ENCODE measurements at places on chromosomes 16 and 17.

DNA sequence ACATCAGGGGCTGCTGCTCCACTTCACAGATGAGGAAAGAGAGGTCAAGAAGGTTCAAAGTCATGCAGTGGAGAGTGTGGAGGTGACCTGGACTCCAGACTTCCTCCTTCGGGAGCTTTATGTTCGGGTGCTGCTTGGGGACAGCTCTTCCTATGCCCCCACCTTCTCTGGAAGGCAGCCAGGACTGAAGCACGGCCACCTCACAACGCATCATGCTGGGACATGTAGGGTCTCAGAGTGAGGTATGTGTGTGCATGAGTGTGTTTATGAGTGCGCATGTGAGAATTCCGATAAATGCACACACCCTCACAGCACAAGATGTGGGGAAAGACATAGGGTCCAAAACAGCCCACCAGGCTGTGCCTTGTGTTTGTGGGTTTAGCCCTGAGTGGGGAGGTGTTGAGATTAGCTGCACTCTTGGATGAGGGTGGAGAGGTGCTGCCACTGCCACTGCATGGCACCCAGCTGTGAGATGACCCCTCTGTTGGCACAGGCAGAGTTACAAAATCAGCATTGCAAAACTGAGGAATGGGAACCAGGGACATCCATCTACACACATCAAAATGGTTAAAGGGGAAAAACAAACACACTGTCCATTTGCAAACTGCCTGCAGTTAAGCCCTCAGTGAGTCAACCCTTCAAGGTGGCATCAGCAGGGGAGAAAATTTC, 367.4 kb downstream of the SEC14L1 start:
- no peak for DNase-seq

DNA sequence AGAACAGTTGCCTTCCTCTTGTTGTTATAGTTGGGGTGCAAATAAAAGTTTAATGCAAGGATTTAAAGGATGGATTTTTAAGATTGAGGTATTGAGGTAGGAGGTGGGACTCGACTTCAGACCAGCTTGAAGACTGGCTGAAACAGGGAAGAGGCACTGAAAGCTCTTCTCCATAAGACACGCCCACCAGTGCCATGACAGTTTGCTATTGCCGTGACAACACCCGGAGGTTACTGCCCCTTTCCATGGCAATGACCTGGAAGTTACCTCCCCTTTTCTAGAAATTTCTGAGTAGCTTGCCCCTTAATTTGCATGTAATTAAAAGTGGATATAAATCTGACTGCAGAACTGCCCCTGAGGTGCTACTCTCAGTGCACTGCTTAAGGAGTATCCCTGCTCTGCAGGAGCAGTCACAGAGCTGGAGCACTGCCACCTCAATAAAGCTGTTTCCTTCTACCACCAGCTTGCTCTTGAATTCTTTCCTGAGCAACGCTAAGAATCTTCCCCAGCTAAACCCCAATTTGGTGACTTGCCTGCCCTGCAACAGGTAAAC, 122.6 kb downstream of the SHISA6 start:
- no peak for DNase-seq

- no peak for DNase-seq
These were observed 1.4 kb downstream of the MPG start for GRCh38 chr16:79151-80054.

DNA sequence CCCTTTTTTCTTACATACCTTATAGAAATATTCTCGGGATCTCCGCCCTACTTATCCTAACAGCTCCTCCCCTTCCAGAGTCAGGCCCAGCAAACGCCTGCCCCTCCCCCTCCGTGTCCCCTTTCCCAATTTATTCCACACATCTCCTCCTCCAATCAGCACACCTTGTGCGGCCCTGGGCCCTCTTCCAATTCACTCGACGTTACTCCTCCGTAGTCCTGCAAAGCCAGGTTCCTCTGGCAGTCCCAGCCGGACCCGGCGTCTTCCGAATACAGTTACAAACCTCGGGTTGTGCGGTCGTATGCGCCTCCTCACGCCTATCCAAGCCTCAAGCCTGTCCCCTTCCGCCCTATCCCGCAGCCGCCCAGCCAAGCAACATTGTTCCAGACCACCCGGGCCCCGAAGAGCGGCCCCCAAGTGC, 677 bp downstream of the CBX1 start:
- DNase-seq: peak; percentile 34

GRCh38 chr16:1100084-1100800, 4.2 kb upstream of the C1QTNF8 start:
- no peak for DNase-seq

GRCh38 chr16:83807710-83808572, at the start of gene HSBP1:
Gene HSBP1, plus strand, starts transcription at chr16:83807978. Its CDS starts 99 bp downstream, at chr16:83808077.
- DNase-seq: peak; percentile 97

GRCh38 chr17:77306790-77307478, 166.2 kb downstream of the SEC14L1 start:
- no peak for DNase-seq

DNA sequence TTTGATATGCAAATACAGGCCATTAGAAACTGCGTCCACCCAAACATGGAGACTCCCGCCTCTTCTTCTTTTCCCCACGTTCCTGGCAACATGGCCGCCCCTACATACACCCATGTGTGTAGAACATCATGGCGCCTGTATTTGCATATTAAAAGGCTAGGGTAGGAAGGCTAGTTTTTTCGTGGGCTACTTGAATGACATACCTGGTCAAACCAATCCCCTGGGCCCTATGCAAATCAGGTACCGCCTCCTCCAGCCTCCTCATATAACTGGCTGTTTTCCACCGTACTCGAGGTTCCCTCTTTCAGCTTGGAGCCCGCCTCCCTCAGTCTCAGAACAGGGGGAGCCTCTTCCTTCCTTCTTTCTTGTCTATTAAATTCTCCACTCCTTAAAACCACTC, 840 bp upstream of the CD300LB start:
- DNase-seq: no peak

GRCh38 chr17:77487677-77488530, 347.1 kb downstream of the SEC14L1 start:
- no peak for DNase-seq

DNA sequence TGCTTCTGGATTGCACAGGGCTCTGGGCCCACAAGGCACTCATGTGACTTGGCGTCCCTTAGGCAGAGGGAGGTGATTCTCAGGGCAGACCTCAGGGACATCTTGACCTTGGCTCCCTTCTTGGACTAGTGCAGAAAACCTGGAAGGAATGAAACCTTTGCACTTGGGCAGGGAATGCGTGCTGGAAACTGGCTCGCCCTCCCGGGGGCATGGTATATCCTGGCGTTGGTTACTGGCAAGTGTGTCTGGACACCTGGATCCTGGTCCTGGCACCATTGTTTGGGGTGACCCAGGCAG, 63.5 kb upstream of the LGALS9 start:
- no peak for DNase-seq

- peak; percentile 82 for DNase-seq
These were observed 2.9 kb upstream of the SCIMP start for GRCh38 chr17:5237541-5238016.

DNA sequence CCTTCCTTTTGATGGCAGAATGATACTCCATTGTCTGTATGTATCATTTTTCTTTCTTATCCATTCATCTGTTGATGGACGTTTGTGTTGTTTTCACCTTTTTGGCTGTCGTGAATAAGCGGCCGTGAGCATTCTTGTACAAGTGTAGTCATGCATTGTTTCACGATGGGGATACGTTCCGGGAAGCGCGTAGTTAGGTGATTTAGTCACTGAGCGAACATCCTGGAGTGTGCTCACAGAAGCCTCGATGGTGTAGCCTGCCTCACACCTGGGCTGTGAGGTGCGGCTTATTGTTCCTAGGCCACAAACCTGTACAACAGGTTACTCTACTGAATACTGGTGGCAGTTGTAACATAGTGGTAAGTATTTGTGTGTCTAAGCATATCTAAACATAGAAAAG, 136.5 kb downstream of the CMIP start:
- DNase-seq: no peak

- no peak for DNase-seq
These were observed 302.3 kb downstream of the SLC39A11 start for GRCh38 chr17:72790190-72790589.

DNA sequence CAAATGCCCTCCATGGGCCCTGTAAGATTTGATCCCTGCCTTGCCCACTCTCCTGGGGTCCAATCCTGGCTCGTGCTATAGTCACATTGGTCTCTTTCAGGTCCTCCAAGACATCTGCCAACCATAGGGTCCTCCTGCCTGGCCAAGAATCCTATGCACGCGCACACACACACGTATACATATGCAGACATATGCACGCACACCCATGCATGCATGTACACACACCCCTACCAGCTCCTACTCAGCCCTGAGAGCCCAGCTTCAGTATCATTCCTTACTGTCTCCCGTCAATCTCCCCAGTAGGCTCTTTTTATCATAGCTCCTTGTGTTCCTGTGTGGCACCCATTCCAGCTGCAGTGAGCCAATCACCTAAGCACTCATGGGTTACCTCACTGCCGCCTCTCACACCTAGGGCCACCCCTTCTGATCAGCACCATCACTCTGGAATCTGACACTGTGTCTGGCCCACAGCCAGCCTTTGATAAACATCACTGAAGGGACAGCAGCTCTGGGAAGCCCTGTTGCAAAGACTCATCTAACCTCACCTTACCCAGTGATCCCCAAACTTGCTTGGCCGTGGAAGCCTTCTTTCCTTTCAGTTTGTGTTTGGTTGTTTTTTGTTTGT, 7.9 kb upstream of the DNAH17 start:
- no peak for DNase-seq

DNA sequence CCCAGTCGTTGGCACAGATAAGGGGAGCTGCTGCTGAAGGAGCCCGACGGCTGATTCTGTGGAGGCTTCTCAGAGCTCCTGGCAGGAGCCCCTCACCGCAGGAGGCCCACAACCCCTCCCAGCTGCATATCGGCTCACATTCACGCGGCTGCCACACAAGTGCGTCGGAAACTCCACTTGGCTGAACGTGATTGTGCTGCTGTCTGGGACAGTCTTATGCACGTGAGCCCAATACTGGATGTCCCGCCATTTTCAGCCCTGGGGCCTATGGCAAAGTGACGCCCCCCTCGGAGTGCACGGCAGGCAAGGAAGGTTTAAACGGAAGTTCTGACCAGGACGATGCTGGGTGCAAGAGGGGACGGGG, 8.7 kb upstream of the PITPNA start:
- no peak for DNase-seq

GRCh38 chr16:17304106-17304490, 166.7 kb downstream of the XYLT1 start:
- no peak for DNase-seq

All from AG08395 (cell line).